Myocyte (in vitro differentiated cells): ENCODE measurements at places on chromosomes 5 and 9. TPM values are rescaled to one million over a fixed set of nuclear protein-coding genes. Genes with fewer than 3 reads are reported as not detected.

MARCOL gene
- not detected in 2 replicates for total RNA-seq

PCDHB9 gene
- 6.8 TPM in 2 replicates for total RNA-seq

PLPPR1 gene
- total RNA-seq = 0.31 and 1.2 TPM in 2 replicates

LHX6 gene
- total RNA-seq = 0.21 and 0.32 TPM in 2 replicates

TMEM161B gene
- total RNA-seq = 12.5 and 18.0 TPM in 2 replicates

SLC22A5 gene
- 4.8 and 13.4 TPM in 2 replicates for total RNA-seq

STOM gene
- total RNA-seq = 30.3 and 31.3 TPM in 2 replicates

UGT3A2 gene
- total RNA-seq = not detected in 2 replicates

HTR1A gene
- total RNA-seq = not detected in 2 replicates

ARSI gene
- 1.7 and 2.4 TPM in 2 replicates for total RNA-seq

AMBP gene
- total RNA-seq = 0.36 and 1.5 TPM in 2 replicates

PCDHGC5 gene
- total RNA-seq = 2.0 and 2.6 TPM in 2 replicates

GABRA1 gene
- not detected in 2 replicates for total RNA-seq

GMCL2 gene
- not detected in 2 replicates for total RNA-seq

MGAT4B gene
- total RNA-seq = 125 and 135 TPM in 2 replicates

SH3PXD2B gene
- 19.4 and 28.8 TPM in 2 replicates for total RNA-seq

GARIN3 gene
- total RNA-seq = not detected in 2 replicates

C7 gene
- 3.6 and 25.8 TPM in 2 replicates for total RNA-seq

SHOC1 gene
- not detected in 2 replicates for total RNA-seq

PSD2 gene
- 0.05 TPM in 1 of 2 replicates, not detected in the other for total RNA-seq

NFX1 gene
- total RNA-seq = 29.8 and 37.0 TPM in 2 replicates

ZDHHC21 gene
- 13.8 and 18.2 TPM in 2 replicates for total RNA-seq

CMYA5 gene
- total RNA-seq = 0.47 and 0.56 TPM in 2 replicates

FAM120AOS gene
- total RNA-seq = 35.8 and 40.5 TPM in 2 replicates

PCA3 gene
- total RNA-seq = not detected in 2 replicates

PCDHA1 gene
- 0.10 TPM in 1 of 2 replicates, not detected in the other for total RNA-seq

RNF180 gene
- total RNA-seq = 3.6 and 5.8 TPM in 2 replicates

DBH gene
- 0.16 and 1.5 TPM in 2 replicates for total RNA-seq
